ENCODE measurements at places on chromosomes 12 and 14. TPM values are rescaled to one million over a fixed set of nuclear protein-coding genes. Genes with fewer than 3 reads are reported as not detected.

DNA sequence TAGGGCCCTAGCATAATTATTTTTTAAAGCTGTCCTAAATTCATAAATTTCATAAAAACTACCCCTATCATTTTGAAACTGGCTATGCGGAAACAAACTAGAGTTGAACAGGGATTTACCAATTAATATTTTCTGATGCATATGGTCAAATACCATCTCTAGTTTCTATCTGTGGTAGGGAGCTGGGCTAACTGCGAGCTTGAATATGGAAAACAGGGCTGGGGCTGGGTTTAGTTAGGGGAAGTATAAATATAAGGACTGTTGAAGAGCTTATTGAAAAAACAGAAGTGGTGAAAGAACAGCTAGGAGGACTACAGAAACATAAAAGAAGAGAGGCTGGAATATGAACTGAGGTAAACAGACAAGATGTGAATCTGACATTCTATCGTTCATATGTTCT, 91.8 kb downstream of the SLC38A1 start:
- DNase-seq, result no peak

GRCh38 chr14:77041881-77042545, 13.5 kb upstream of the IRF2BPL start:
- no peak for DNase-seq

GRCh38 chr12:129325566-129325965, 472.3 kb downstream of the GLT1D1 start:
- no peak for DNase-seq

- no peak for DNase-seq
Observed at GRCh38 chr14:22489957-22490950, 98.8 kb downstream of the DAD1 start.

GRCh38 chr12:106655577-106655976, 72.8 kb downstream of the RFX4 start:
- DNase-seq, result no peak

DNA sequence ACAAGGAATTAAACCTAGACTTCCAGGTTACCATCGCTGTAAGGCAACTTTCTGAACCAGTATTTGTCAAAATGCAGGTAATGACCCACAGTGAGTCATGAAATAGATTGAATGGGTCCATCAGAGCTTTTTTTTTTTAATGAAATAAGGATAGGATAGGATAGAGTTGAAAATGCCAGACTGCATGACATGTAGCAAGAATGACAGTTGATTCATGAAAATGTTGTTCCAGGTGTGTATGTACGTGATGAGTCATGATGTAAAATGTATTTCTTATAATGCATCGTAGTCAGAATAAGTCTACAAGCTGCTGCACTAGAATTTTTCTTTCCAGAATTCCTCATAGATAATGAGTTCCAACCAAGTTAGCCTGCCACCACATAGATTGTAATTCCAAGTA, 184.4 kb upstream of the BCL2L14 start:
- DNase-seq, result no peak

- DNase-seq, result no peak
Observed at GRCh38 chr12:120078868-120079267, 37.7 kb downstream of the RAB35 start.

DNA sequence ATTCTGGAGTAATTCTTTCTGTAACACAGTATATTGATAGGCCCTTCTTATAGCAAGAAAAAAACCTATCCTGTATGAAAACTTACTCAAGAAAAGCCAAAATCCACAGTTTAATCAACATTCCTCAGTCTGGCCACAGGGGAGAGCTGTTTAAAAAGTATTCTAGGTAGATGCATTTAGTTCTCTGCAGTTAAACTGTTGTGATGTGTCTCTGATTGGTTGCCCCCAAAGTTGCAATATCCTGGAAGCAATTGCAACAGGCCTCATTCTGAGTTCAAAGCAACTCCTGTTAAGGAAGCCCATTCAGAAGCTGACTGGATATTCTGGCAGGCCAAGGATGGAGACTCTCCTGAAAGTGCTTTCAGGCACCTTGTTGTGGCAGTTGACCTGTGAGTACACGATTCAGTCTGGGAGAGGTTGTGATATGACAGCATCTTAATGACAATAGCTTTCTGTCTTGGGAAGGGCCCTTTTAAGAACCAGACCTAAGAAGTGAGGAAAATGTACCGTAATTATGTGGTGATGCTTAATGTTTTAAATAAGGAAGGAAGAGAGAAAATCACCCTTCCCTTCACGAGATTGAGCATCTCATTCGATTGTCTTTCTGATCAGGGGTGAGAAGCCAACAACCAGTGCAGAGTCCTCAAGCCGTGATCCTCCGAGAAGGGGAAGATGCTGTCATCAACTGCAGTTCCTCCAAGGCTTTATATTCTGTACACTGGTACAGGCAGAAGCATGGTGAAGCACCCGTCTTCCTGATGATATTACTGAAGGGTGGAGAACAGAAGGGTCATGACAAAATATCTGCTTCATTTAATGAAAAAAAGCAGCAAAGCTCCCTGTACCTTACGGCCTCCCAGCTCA, 420.7 kb downstream of the DAD1 start:
- no peak for DNase-seq

GRCh38 chr14:28776482-28777266, 10.1 kb downstream of the FOXG1 start:
- no peak for DNase-seq

DNA sequence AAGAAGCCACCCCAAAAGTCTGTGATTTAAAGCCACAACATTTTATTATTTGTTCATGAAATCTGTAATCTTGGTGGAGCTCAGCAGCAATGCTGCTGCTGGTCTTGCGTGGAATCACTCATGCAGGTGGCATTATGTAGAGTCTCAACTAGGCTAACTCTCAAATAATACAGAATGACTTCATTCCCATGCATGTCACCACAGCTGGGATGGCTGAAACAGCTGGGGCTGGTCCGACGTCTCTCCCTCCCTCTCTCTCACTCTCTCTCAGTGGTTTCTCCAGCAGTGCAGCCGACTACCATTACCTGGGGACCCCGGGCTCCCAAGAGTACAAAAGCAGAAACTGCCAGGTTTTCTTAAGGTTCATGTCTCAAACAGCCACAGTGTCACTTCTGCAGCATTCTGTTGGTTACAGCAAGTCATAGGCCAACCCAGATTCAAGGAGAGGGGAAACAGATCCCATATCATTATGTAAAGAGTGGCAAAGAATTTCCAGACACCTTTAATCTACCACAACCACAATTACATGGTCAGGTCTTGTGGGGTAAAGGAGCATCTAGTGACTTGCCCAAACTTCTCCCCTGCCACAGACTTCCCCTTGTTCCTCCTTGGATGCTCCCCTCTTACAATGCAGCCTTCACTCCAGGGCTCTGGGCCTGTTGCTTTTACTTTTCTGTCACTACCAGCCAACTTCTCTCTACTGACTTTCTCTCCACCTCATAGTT, 192.0 kb upstream of the HMGA2 start:
- no peak for DNase-seq

GRCh38 chr14:76329154-76329928, 46.6 kb upstream of the ESRRB start:
- DNase-seq, result peak; percentile 62

GRCh38 chr12:26810330-26810729, 22.7 kb downstream of the ITPR2 start:
- peak; percentile 53 for DNase-seq

DNA sequence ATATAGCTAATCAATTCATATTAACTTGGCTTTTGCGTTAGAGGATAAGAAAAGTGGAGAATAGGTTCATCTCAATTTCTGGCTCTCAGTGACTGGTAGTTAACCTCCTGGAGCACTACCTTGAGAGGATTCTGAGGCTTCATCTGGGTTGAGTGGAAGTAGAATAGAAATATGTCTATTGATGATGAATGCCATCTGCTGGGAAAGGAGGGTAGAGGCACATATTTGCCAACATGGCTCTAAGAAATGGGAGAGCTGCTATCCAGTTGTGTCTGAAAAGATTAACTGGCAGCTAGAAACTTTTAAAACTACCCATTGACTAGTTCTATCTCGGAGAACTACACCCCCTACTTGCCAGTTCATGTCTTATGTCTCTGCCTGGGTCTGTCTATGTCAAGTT, 530.1 kb downstream of the NRXN3 start:
- no peak for DNase-seq

DNA sequence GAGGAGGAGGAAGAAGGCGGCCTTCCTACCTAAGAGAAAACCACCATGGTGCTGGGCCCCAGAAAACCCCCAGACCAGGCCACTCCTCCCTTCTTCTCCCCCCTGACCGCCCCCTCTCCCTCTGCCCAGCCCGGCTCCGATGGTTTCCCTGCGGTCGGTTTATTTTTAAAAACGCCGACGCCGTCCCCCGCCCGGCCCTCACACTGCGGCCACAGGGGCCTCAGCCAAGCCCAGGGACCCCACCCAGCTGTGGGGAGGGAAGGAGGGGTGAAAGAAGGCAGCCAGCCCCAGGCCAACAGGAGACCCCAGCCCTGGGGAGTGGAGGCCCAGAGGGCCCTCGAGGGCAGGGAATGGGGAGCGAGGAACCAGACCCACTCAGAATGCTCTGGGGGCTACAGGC, 3.4 kb downstream of the SP7 start:
- DNase-seq, result no peak

DNA sequence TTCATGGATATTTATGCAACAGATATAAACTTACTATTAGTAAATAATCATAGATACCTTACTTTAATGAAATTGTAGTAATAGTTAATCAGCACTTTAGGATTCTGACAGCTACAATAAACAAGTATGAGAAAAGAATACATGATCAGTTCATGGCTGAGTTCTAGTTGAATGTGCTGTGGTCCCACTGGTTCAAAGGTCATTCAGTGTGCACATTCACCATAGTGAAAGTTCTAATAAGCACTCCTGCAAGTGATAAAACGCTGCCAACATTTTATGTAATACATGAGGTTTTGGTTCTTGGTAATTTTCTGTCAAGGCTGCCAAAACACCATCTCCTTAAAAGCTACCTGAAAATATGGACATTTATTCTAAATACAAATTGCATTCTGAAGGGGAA, 92.6 kb downstream of the NUMB start:
- no peak for DNase-seq

- DNase-seq, result no peak
Observed at GRCh38 chr14:77268989-77269600, 1.9 kb downstream of the NGB start.

DNA sequence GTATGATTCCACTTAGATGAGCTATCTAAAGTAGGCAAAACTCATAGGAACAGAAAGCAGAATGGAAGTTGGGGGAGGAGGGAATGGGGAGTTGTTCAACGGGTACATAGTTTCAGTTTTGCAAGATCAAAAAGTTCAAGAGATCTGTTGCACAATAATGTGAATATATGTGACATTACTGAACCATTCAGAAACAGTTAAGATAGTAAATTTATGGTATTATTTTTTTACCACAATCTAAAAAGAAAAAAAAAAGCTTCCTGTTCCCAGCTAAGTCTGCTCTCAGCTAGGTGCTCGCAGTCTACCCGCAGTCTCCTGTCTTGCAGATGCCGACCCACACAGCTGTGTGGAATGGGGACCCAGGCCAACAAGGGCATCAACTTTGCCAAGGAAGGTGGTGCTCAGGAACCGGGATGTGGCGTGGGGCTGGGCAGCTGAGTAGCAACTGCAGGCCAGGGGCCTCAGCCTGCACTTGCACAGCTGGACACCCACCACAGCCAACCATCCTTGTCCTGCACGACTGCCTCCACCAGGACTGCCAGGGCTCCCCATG, 15.3 kb upstream of the ANO6 start:
- DNase-seq, result no peak

DNA sequence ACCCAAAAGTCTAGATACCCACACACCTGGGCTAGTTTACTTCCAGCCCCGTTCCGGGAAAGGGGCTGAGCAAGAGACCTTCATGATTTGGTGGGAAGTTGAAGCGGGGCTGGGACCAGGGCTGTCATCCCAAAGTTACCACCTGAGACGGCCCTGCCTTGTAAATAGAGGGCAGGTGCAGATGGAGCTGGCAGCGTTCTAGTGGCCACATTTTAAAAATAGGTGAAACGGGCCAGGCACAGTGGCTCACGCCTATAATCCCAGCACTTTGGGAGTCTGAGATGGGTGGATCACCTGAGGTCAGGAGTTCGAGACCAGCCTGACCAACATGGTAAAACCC, 43.4 kb downstream of the NFKBIA start:
- DNase-seq, result no peak

GRCh38 chr14:24679248-24679961, 45.4 kb upstream of the GZMB start:
- DNase-seq, result no peak

GRCh38 chr14:51382506-51382905, 142.5 kb downstream of the TMX1 start:
- no peak for DNase-seq

DNA sequence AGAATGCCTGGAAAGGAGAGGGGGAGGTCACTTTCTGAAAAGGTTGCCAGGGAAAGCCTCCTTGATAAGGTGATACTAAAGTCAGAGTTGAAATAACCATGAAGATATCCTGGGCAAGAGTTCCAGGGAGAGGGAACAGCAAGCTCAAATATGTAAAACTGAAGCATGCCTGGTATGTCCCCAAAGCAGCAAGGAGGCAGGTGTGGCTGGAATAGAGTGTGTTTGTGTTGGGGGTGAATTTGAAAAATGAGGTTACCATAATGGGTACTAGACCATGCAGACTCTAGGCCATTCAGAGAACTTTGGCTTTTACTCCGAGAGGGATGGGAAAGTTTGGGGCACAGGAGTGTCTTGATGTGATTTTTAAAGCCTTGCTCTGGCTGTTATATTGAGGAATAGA, 66.7 kb upstream of the PTCSC3 start:
- DNase-seq, result peak; percentile 34

DNA sequence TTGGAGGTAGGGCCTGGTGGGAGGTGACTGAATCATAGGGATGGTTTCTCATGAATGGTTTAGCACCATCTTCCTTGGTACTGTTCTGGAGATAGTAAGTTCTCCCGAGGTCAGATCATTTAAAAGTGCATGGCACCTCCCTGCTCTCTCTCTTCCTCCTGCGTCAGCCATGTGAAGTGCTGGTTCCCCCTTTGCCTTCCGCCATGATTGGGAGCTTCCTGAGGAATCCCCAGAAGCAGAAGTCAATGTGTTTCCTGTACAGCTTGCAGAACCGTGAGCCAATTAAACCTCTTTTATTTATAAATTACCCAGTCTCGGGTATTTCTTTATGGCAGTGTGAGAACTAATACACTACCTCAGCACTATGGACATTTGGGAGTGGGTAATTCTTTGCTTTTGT, 4.8 kb upstream of the LGMN start:
- no peak for DNase-seq

- DNase-seq, result no peak
Observed at GRCh38 chr12:11785712-11786111, 136.2 kb downstream of the ETV6 start.

SIX1 gene
- total RNA-seq, result 0.17 TPM

GUCY2C gene
- total RNA-seq, result 1.3 TPM

MGP gene
- total RNA-seq, result not detected

AKAP5 gene
- 2.5 TPM for total RNA-seq

LRRK2 gene
- 0.17 TPM for total RNA-seq

FSCB gene
- not detected for total RNA-seq

NPFF gene
- not detected for total RNA-seq

NEMF gene
- total RNA-seq, result 57.4 TPM

Measured in H9 (cell line).